ENCODE measurements at places on chromosomes 1 and 21.
A peak's percentile ranks its signal among the peaks of the same experiment; 100 is the strongest.

- DNase-seq, result no peak
Observed at GRCh38 chr1:117271959-117272358, 61.2 kb upstream of the VTCN1 start.

GRCh38 chr21:45111703-45112102 is 37.3 kb downstream of the ADARB1 start:
- DNase-seq, result peak; percentile 24

- DNase-seq, result no peak
Observed at GRCh38 chr1:183898001-183898396, 93.1 kb downstream of the RGL1 start.

GRCh38 chr1:220887202-220887519 is 7.9 kb downstream of the HLX start:
- no peak for DNase-seq

- DNase-seq, result no peak
Observed at GRCh38 chr1:224726441-224727182, 110.5 kb downstream of the CNIH3 start.

DNA sequence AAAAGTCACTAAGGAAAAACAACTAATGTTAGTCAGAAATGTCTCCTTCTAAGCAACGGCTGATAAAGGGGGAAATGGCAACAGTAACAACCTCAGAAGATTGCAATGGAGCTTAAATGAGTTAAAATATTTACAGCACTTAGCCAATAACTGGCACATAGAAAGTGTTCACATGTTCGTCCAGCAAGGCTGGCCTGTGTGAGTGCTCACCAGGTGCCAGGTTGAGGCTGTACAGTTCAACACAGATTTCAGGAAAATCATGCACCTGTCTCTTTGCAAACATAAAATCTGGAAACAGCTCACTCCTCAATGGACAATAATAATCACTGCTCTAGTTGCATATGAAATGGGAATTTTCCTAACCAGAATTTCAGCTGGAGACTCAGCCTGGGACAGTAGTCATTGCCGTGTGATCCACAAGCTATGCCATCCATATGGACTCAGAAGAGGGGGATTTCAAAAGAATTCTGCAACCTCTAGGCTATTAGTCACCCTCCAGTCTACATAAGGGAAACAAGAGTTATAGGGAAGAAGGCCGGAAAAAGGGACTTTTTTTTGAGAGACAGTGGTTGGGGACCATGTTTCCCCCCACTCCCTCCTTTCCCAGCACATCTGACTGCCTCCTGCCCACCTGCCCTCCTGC is 68.6 kb downstream of the SYDE2 start:
- no peak for DNase-seq

DNA sequence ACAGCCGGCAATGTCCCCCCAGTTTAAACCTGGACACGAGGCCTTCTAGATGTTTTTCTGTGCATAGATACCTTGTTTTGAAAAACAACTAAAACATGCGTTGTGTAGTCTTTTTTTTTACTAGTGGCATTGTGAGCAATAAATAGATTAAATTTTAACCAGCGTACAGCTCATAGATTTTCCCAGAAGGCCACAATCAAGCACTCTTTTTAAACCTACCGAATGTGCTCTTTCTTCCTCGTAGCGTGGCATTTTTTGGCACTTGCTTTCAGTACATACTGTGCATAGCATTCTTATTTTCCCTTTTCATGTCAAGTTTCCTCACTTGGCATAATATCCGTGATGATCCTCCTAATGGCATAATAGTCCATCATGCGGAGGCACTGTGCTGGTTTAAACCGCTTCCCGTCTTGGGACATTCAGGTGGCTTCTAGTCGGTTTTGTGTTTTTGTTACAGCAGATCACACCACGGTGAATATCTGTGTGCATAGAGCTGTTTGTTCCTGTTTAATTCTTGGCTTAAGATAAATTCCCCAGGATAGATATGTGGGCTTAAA is 95.3 kb downstream of the PDE9A start:
- no peak for DNase-seq

GRCh38 chr1:55539652-55540512 is 324.7 kb upstream of the USP24 start:
- no peak for DNase-seq

DNA sequence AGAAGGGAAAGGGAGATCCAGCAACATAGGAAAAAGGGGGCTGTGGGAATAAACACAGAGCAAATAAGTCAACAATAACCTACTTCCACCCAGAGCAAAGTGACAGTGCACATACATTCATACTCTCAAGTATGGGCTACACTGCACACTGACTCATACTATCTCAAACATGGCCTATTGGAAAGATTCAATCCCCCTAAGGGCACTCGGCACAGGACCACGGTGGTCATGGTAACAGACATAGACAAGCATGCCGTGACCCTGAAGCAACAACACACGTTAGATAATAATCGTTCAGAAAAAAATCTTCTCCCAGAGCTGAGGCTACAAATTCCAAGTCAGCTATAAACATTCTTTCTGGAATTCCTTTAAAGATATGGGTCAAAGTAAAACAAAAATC is 16.8 kb upstream of the JAK1 start:
- no peak for DNase-seq

- no peak for DNase-seq
Observed at GRCh38 chr1:229582011-229582694, 23.6 kb upstream of the ABCB10 start.

DNA sequence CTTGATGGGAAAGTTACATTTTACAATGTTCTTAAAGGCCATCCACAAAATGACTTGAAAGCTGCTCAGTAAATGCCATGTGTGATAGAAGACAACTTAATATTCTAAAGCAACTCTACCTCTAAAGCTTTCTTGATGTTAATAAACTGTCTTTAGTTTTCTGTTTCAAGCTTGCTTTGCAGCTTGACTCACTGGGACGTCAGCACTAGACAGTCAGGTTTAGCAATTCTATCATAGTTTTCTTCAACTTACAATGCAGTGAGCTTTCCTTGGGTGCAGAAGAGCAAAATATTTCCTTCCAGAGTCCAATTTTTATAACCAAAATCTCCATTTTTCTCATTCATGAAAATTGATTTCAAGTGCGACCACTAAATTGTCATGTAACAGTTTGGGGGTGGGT is 273.1 kb downstream of the NTNG1 start:
- no peak for DNase-seq

- DNase-seq, result no peak
Observed at GRCh38 chr1:178538192-178538916, 25.4 kb downstream of the TEX35 start.

DNA sequence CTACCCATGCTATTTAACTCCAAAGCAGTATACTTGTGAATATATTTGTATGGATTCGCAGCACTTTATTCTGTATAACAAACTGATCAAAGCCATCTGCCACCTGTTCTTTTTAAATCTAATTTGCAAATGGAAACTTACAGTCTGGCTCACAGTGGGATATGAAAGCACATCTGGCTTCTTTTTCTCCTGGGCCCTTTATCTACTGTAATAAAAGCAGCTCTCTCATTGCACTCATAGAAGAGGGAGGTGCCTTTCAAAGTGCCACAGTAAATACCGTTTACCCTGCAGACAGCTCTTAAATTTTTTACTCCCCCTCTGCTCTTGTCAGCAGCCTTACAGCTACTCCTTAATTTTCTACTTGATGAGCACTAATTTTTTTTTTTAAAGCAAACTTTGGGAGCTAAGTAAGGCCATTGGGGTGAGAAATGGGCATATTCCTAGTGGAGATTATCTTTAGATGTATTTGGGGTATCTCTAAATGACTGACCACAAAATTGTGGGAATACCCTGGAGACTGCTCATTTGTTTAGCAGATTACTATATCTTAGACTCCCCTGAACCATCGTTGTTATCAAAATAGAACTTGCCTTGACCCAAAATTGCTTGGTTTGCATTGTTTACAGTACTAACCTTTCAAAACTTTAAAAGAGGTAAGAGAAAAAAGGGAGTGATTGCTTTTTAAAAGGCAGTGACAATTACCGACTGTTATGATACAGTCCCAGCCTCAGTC is 110.1 kb downstream of the VPS13D start:
- DNase-seq, result peak; percentile 46

DNA sequence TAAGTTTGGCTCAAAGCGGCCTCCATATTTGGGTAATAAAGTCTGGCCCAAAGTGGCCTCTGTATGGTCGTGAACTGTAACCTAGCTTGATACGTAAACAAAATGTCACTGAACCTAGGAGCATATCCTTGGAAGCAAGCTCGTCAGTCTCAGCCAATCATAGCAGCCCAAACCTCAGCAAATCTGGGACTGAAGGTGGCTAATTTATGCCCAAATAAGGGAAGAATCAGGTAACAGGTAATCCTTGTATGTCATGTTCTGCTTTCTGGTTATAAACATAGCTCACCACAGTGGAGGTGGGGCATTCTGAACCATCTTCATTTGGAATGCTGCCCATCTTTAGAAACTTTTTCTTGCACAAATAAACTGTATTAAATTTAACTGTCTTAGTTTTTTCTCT is 281.1 kb downstream of the TTLL7 start:
- no peak for DNase-seq

- no peak for DNase-seq
Observed at GRCh38 chr21:46028573-46029091, 47.1 kb downstream of the COL6A1 start.

GRCh38 chr1:19735440-19736127 is 64.1 kb downstream of the TMCO4 start:
- DNase-seq, result no peak

GRCh38 chr1:64046891-64047290 is 156.5 kb upstream of the UBE2U start:
- DNase-seq, result no peak

GRCh38 chr1:172323686-172324085 is 96.8 kb upstream of the C1orf105 start:
- no peak for DNase-seq

- no peak for DNase-seq
Observed at GRCh38 chr1:59917026-59917784, 9.4 kb downstream of the CYP2J2 start.

- DNase-seq, result no peak
Observed at GRCh38 chr21:32193098-32193465, 85.8 kb downstream of the MIS18A start.

GRCh38 chr1:213987927-213988506 is at the start of gene PROX1:
TSS of gene PROX1 (plus strand) at chr1:213987973. CDS start at chr1:213996536, 8,563 bp downstream.
- DNase-seq, result no peak

DNA sequence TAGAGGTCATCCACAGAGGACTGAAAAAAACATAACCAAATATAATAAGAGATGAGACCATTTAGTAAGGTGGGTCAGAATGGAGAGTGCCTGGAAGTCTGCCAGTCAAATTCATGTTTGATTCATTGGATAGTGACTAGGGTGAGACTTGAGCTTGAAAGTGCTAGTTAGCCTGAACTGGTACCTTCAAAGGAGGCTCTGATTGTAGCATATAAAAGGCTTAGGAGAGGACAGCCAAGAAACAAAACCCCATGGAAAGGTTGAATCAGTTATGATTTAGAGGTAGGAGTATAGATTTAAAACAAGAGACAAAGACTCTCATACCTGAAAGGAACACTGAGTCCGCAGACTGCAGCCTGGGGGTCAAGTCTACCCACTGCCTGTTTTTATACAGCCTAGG is 44.4 kb upstream of the LRRC8C start:
- no peak for DNase-seq

- DNase-seq, result no peak
Observed at GRCh38 chr1:70778934-70779333, 268.7 kb downstream of the PTGER3 start.

GRCh38 chr1:110153407-110153950 is 3.2 kb downstream of the SLC6A17 start:
- no peak for DNase-seq

DNA sequence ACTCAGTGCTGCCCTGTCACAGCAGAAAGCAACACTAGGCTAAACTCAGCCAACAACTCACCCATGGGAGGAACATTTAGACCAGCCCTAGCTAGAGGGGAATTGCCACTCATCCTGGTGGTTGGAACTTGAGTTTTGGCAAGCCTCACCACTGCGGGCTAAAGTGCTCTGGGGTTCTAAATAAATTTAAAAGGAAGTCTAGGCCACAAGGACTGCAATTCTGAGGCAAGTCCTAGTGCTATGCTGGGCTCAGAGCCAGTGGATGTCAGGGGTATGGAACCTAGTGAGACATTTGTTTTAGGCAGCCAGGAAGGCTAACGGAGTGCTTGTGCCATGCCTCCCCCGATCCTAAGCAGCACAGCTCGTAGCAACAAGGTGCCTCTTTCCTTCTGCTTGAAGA is 78.0 kb downstream of the RGS13 start:
- no peak for DNase-seq

GRCh38 chr1:28157894-28158293 is 18.6 kb downstream of the PTAFR start:
- no peak for DNase-seq

DNA sequence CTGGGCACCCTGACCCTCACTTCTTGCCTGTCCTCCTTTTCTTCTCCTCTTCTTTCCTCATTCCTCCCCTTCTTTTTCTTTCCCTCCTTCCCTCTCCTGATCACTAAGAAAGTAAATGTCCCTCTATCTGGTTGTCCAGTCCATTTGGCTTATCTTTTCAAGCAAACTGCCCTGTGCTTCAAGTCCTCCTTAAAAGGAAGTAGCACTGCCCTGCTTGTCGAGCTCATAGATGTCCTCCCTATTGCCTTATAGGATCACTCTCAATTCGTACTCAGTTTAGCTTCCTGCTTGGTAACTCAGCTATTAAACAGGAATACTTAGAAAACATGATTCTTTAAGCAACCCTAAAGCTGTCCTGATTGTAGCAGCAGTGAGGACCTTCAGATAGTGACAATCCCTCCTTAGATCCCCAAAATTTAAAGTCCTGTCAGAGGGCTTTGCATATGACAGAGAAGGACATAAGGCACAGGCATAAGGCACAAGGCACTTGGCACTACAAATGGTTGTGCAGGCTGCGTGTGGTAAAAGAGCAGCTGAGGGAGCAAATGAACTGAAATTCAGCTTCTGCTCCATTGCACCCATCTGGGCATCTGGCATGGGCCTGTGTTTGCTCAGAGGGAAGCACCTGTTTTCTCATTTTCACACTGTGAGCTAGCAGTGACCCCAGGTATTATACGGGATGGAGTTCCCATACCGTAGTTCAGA is 26.1 kb upstream of the SLAMF6 start:
- DNase-seq, result no peak

DNA sequence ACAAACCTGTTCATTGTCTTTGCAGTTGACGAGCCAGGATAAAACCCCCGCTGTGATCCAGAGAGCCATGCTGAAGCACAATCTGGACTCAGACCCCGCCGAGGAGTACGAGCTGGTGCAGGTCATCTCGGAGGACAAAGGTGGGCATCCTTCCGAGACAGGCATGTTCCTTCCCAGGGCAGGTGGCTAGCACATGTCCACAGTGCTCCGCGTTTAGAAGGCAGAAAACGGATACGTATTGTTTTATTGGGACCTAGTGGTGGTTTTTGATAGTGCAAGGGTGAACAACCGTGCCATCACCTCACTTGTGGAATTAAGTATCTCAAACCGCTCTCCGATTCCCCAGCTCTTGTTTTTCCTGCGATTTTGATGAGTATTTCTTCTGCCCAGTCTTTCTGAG is 115.3 kb downstream of the COLGALT2 start:
- DNase-seq, result no peak

DNA sequence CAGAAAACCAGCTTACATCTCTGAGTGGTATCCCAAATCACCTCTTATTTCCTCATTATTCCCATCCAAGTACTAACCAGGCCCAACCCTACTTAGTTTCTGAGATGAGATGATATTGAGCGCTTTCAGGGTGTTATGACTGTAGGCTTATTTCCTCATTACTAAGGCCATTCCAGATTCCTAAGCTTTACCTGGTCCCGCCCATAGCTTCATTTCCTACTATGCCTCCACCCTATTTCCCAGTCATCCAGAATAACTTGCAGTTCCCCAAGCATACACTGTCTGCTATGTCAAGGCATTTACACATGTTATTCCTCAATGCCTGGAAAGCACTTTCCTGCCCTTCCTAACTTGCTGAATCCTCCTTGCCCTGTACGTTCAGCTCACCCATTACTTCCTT is 79.3 kb upstream of the SPAG17 start:
- no peak for DNase-seq

GRCh38 chr1:10761503-10762152 is 34.8 kb downstream of the CASZ1 start:
- no peak for DNase-seq
